ENCODE measurements at places on chromosomes 7 and 10.
A peak's percentile ranks its signal among the peaks of the same experiment; 100 is the strongest.

GRCh38 chr10:28378986-28379585 is 76.2 kb upstream of the MPP7 start:
- no peak for DNase-seq

- no peak for DNase-seq
These were observed 6.8 kb upstream of the MACC1 start for GRCh38 chr7:20224025-20224424.

GRCh38 chr10:73432646-73433537 is 469 bp downstream of the MSS51 start:
- no peak for DNase-seq

GRCh38 chr7:50470250-50471163 is 20.4 kb upstream of the FIGNL1 start:
- no peak for DNase-seq

DNA sequence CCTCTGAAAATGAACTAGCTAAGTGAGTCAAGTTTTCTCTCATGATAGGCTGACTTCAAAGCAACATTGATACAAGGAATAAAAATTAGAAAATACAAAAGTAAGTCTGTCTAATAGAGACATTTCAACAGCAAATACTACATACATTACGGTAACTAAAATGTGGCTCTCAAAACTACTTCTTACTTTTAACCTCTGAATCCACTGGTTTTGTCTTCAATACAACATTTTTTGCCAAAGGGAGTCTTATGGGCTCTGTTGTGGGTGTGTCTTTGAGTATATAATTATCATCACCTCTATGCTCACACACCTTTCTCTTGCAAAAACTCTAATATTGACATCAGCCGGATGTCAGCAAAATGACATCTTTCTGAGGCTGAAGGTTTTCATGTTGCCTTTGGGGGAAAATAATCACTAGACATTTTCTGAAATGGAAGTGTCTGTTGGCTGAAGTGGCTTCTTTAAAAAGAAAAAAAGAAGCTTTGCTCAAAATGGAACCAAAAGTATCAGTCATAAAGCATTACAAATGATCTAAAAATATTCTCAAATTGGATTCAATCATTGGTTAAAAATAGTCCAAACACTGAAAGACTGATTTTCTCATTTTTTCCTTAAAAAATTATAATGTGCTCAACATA is 41.8 kb upstream of the FAM133B start:
- no peak for DNase-seq

- no peak for DNase-seq
These were observed 2.5 kb upstream of the KCNH2 start for GRCh38 chr7:150980663-150981062.

DNA sequence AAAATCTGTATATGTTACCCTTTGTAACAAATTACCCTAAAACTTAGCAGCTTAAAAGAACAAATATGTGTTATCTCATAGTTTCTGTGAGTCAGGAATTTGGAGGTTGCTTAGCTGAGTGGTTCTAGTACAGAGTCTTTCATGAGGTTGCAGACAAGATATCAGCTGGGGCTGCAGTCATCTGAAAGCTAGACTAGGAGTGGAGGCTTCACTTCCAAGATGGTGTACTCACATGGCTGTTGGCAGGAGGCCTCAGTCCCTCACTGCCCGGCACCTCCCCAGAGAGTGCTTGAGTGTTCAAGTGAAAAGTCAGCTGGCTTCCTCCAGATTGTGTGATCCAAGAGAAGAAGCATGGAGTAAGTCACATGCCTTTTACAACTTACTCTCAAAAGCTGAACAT is 16.9 kb upstream of the GGCT start:
- no peak for DNase-seq

- no peak for DNase-seq
These were observed 254.2 kb downstream of the COBL start for GRCh38 chr7:51062222-51062987.

GRCh38 chr10:20892796-20893195 is 4.3 kb downstream of the NEBL start:
- no peak for DNase-seq

- no peak for DNase-seq
These were observed at the start of gene HOGA1 for GRCh38 chr10:97584060-97584797. TSS of gene HOGA1 (plus strand) at chr10:97584389. CDS start at chr10:97584704, 315 bp downstream.

DNA sequence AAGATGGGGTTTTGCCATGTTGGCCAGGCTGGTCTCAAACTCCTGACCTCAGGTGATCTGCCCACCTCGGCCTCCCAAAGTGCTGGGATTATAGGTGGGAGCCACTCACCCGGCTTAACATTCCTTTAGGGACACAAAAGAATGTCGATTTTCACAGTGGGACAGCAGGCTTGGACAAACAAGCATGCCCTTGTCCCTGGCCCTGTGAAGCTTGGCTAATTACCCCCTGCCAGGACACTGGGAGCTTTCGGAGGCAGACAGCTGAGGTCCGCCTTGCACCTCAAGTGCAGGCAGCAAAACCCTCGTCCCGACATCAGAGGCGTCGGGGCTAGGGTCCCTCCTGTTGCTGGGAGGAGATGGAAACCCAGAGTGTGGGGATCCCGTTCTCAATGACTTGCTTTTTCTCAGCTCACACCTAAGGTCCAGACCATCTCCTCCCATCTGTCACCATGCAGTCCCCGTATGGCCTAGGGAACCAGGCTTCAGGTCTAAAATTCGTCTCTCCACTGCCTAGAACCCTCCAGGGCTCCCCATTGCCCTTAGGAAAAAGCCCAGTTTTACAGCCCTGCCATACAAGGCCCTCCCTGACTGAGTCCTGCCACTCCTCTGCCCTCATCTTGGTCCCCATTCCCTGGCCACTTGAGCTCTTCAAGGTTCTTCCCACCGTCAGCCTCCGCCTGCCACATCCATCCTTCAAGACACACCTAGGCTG is 6.3 kb upstream of the CLIP2 start:
- DNase-seq, result no peak

DNA sequence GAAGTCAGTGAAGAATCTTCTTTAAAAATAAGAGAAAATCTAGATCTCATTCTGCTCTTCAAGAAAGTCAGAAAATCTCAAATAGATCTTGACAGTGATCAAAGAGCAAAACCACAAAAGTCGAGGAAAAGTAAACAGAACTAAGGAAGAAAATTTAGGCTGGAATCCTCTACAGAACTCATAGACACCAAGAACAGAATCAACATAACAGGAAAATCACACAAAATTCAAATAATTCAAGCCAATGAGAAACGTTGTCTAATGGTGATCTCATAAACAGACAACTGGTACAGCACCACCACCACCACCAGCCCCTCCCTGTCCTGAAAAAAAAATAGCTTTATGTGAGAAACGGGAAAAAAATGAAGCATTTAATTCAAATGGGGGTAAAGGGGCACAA is 6.9 kb downstream of the ITGB1 start:
- DNase-seq, result no peak

- peak; percentile 95 for DNase-seq
These were observed 244.7 kb downstream of the PTEN start for GRCh38 chr10:88108115-88108610.

GRCh38 chr10:33743429-33743857 is 409.0 kb upstream of the NRP1 start:
- peak; percentile 12 for DNase-seq

DNA sequence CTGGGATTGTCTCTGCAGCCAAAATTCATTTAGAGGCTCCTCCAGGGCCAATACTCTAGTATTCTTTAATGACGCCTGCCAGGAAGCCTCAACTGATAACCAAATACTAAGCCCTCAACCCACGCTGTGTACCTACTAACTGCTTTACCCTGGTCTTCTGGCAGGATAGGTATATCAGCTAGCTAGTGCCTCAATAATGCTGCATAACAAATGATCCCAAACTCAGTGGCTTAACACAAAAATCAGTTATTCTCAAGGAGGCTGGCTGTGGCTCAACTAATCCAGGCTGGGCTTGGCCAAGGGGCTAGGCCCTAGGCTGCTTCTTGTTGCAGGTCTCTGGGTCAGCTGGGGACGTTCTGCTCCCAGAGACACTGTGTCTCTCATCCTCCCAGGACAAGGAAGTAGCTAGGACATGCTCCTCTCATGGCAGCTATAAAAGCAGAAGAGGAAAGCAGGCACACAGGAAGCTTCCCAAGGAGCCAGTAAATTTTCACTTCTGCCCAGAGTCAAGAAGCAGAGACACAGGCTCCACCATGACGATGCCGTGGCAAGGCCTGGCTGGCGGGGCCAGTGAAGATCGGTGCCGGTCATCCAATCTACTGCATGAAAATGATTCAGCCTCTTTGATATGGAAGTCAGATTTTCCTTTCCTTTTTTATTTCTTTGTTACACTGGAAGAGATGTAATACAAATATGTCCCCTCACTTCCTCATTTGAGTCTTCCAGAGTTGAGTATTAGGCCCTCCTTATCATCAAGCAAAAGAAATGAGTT is 28.6 kb upstream of the COL13A1 start:
- DNase-seq, result no peak

DNA sequence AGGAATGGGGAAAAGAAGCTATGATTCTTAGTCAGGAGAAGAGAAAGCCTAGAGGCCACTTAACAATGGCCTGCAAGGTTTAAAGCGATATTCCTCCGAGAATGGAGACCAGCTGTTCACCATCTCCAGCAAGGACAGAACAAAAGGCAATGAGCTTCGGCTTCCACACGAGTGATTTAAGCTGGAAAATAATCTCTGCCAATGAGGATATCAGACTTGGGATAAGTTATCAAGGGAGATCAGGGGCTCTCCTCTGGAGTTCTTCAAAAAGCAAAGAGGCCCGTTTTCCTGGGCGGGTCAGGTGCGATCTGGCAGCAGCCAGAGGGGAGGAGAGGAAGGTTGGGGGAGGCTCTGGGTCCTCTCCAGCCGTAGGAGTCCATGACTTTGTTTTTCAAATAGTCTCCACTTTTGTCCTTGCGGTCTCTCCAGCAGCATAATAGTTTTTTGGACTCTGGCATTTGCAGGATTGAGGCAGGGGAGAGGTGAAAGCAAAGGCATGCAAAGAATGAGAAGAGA is 211.3 kb downstream of the SKIDA1 start:
- DNase-seq, result no peak

- no peak for DNase-seq
These were observed 25.6 kb downstream of the MDH2 start for GRCh38 chr7:76073335-76073990.

DNA sequence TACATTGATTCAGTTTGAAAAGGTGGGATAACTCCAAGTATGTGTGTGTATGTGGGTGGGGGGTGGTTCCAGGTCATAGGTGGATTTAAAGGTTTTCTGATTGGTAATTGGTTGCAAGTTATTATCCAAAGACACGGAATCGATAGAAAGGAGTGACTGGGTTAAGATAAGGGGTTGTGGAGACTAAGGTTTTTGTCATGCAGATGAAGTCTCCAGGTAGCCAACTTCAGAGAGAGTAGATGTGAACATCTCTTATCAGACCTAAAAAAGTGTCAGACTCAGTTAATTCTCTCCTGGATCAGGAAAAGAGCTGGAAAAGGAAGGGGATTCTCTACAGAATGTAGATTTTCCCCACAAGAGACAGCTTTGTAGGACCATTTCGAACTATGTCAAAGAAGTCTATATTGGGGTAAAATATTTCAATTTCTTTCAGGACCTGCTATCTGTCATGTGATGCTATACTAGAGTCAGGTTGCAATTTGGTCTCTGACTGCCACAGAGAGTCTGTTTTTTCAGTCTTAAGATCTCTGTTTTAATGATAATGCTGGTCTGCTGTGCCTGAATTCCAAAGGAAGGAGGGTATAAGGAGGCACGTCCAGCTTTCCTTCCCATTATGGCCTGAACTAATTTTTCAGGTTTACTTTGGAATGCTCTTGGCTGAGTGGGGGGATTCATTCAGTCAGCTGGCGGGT is 3.6 kb downstream of the C7orf57 start:
- no peak for DNase-seq

- peak; percentile 73 for DNase-seq
These were observed 2.4 kb downstream of the SH2B2 start for GRCh38 chr7:102289057-102289456.

- no peak for DNase-seq
These were observed 116.0 kb upstream of the PDLIM1 start for GRCh38 chr10:95406651-95407280.

GRCh38 chr7:40516376-40516775 is 381.6 kb downstream of the SUGCT start:
- DNase-seq, result no peak

- DNase-seq, result no peak
These were observed 11.5 kb downstream of the STEAP2 start for GRCh38 chr7:90222811-90223725.

DNA sequence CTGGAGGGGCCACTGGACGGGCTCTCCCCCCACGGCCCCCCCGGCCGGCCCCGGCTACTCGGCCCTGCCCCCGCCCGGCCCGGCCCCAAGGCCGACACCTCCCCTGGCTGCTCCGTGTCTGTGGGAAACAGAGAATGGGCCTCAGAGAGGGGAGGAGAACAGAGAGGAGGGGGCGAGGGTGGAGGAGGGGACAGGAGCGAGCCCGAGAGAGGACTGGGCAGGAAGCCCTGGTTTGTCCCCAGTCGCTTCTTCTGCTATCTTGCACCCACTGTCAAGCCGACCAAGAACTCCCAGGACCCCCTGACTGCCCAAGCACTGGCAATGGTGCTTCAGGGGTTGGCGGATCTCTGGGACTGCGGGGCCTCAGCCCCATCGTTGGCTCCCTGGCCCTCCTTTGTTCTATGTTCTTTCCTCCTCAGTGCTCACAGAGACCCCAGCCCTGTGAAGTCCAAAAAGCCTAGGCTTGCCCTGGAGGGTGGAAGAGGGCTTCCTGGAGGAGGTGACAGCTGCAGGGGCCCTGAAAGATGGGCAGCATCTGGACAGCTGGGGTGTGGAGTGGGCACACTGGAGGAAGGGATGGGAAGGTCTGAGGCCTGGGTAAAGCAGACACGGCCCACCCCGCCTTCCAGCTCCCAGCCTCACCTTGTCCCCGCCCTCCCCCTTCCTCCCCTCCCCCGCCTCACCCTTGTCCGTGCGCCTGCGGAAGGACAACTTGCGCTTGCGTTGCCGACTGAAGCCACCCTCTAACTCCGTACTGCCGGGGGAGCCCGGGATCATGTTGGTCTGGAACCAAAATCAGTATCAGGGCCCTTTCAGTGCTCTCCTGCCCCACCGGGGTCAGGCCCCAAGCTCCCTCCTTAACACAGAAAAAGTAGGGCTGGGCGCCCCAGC is 30.1 kb downstream of the KCNH2 start:
- no peak for DNase-seq

DNA sequence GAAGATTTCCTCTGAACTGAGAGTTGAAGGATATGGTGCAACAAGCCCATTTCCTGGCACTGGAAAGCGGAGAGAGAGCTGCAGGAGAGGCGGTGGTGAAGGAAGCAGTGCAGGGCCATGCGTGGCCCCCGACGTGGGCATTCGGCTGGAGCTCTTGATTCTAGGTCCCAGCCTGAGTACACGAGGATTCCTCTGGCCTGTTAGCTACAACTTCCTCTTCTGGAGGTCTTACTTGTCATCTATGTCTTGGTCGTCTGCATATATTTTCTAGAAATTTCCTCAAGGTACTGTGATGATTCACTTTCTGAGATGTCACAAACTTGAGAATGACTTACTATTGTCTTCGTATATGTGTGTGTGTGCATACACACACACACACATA is 59.2 kb upstream of the JAZF1 start:
- DNase-seq, result no peak

- no peak for DNase-seq
These were observed 925 bp downstream of the H2AZ2 start for GRCh38 chr7:44846816-44847508.

DNA sequence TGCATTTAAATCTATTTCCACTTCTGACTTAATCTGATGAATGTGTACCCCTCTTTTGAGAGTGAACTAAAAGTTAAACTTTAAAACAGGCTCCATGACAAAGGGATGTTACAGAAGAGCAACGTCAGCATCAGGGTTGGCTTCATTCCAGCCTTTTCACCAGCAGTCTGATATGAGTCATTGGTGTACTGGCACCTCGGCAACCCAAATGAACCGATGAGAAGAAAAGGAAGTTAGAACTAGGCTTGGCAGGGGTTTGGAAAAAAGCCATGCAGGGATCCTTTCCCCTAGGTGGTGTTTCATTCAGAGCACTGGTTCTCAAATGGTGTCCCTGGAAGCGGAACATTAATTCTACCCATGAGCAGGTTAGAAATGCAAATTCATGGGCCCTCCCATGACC is 53.6 kb downstream of the SEC61G start:
- no peak for DNase-seq
